Left ventricle myocardium inferior (tissue), 1 donor: ENCODE measurements at places on chromosomes 2 and 18. TPM values are rescaled to one million over a fixed set of nuclear protein-coding genes. Genes with fewer than 3 reads are reported as not detected.

- H3K4me3 ChIP-seq: no peak overlapping the region
- H3K27me3 ChIP-seq: no peaks in the 10 kb centered on the region
- no peak overlapping the region for H3K27ac ChIP-seq
- H3K4me1 ChIP-seq: peaks cover 13% of the 10 kb centered on the region
- no peak for DNase-seq
- H3K36me3 ChIP-seq: no peaks in the 10 kb centered on the region
Observed at GRCh38 chr2:233115121-233115520, 55.0 kb downstream of the INPP5D start.

- H3K27ac ChIP-seq: peak overlapping the region; percentile 84
- peak overlapping the region; percentile 81 for H3K4me3 ChIP-seq
- peaks cover 34% of the 10 kb centered on the region for H3K27me3 ChIP-seq
- DNase-seq: peak; percentile 73
- H3K4me1 ChIP-seq: peaks cover 63% of the 10 kb centered on the region
Observed at GRCh38 chr18:26549263-26550094, 1.1 kb upstream of the KCTD1 start.

DNA sequence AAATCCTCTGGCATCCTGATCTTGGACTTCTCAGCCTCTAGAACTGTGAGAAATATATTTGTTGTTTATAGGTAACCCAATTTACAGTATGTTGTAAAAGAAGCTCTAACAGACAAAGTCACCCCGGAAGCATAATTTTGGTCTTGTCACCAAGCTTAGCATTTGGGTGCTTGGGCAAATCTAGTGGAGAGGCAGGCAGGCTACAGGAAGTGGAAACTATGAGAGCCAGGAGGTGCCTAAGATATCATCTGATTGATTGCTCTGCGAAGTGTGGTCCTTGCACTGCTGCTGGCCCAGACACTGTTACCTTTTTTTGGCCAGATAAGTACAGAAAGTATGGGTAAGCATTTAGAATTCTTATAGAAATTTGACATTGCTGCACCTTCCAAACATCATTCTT, 102.9 kb downstream of the CDC42EP3 start:
- H3K27ac ChIP-seq: no peak overlapping the region
- H3K36me3 ChIP-seq: no peaks in the 10 kb centered on the region
- peaks cover 13% of the 10 kb centered on the region for H3K4me1 ChIP-seq
- H3K27me3 ChIP-seq: no peaks in the 10 kb centered on the region
- DNase-seq: no peak
- H3K4me3 ChIP-seq: no peak overlapping the region

The DCDC2C gene
- total RNA-seq: not detected

- no peaks in the 10 kb centered on the region for H3K4me1 ChIP-seq
- no peak overlapping the region for H3K4me3 ChIP-seq
- H3K36me3 ChIP-seq: no peaks in the 10 kb centered on the region
- no peak overlapping the region for H3K27ac ChIP-seq
- no peaks in the 10 kb centered on the region for H3K27me3 ChIP-seq
- DNase-seq: no peak
Observed at GRCh38 chr2:104444392-104444791, 409.5 kb upstream of the POU3F3 start.
